OCI-LY7 (cell line): ENCODE measurements at places on chromosomes 5 and 9.

DNA sequence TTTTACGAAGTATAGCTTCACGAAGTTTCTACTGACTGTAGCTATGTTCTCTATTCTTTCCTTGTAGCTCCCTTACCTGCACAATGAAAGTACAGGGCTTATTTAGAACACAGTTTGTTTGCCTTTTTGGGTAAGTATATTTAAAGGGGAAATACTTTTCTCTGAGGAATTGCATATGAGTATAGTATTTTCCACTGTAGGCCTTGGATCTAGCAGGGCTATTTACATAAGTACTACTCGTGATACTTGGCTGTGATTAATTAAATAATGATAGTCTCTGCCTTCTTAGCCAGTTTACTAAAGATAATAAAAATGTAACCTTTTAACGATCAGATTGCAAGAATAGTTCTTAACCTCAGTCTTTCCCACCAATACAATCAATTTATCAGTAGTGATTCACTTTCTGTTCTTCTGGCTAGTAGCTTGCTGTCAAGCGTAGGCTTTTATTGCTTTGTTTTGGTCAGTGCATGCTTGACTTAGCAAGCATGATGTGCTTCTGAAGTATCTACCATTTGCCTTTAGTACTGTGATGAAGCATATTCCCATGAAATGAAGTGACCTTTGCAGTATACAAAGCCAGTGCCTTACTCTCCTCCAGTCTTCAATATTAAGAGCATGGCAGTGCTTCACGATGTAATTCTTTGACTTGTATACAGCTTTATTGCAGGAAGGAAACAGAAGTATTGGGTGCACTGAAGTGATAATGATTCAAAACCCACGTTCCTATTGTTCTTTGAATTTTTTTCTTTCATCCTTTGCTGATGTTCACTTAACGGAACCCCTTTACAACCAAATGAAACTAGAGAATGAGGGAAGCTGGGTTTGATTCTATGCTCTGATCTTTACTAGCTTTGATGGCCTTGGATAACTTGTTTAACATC is 64.2 kb downstream of the SLC44A1 start:
- no peak for DNase-seq

DNA sequence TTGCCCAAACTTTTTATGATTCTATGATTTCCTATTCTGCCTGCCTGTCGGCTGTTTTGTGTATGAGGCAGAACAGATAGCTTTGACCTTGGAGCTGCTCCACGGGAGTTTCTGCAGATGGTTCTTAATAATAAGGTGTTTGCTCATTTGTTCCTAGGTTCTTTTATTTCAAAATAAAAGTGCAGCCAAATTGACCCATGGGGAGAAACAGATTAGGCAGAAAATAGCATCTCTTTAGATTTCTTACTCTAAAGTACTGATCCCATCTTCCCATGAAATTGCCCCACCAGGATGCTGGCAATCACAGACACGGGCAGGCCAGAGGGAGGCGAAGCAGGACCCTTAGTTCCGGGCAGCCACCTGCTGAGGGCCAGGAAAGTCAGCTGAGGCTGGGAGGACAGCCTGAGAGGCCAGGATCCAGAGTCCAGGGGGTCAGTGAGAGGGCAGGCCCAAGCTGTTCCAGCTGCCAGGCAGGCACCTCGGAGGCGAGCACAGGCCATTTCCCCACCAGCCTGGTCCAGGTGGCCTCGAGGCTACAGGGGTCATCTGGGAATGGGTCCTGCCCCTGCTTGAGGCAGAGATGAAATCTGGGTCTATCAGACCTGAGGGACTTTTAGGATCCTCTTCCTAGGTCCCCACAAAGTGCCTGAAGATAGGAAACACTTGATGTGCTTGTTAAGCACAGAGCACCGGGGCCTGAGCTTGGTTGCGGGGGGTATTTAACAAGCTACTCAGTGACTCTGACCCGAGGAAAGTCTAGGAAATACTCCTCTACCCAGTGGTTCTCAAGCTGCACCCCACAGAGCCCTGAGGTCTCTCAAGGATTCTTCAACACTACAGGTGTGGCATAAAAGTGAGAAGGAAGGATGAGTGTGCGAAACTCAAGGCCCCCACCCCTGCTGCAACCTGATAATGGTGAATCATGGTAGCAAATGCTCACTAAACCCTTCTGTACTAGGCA is 145.4 kb downstream of the CMYA5 start:
- no peak for DNase-seq

DNA sequence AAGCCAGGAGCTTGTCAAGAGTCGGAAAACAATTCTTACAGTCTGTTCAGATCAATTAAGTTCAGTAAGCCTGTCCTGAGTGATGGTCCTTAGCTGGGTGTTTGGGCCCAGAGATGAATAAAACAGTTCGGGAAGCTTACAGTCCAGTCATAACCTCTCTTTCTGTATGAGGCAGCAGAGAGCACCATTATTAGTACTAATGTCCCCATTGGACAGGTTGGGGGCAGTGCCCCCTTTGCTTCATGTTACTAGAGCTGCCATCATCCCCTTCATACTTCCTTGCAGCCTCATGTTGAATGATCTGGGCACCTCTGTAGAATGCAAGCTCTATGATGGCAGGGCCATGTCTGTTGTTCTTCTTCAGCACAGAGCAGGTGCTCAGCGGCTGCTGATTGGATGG is 9.8 kb downstream of the DOCK2 start:
- no peak for DNase-seq

DNA sequence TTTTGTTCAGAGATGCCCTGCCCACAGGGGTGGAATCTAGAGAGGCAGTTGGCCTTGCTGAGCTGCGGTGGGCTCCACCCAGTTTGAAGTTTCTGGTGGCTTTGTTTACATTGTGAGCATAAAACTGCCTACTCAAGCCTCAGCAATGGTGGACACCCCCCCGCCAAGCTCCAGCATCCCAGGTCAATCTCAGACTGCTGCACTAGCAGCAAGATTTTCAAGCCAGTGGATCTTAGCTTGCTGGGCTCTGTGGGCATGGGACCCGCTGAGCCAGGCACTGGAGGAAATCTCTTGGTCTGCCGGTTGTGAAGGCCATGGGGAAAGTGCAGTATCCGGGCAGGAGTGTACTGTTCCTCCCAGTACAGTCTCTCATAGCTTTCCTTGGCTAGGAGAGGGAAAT is 55.5 kb downstream of the MINAR2 start:
- no peak for DNase-seq

GRCh38 chr5:57817924-57818323 is 335.3 kb upstream of the ACTBL2 start:
- no peak for DNase-seq

DNA sequence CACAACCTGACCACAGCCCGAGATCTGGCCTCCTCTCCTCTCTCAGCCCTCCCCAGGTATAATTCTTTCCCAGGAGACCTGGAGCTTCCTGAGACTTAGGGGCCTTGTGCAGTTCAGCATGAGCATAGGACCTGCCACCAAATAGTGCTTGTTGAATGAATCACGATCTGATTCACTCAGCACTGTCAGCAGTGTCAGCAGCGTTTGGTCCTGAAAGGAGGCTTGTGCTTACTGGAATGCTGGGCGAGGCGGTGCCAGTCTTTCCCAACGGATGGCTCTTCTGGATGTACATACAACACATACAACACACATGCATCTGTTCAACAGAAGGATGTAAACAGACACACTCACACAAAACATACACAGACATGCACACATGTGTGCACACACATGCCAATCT is 173.3 kb downstream of the COL23A1 start:
- no peak for DNase-seq

- no peak for DNase-seq
Observed at GRCh38 chr5:132099905-132100304, 26.3 kb downstream of the CSF2 start.

- DNase-seq = no peak
Observed at GRCh38 chr5:61801174-61801573, 469.1 kb downstream of the ZSWIM6 start.

GRCh38 chr5:114369680-114370417 is 8.0 kb downstream of the KCNN2 start:
- no peak for DNase-seq

DNA sequence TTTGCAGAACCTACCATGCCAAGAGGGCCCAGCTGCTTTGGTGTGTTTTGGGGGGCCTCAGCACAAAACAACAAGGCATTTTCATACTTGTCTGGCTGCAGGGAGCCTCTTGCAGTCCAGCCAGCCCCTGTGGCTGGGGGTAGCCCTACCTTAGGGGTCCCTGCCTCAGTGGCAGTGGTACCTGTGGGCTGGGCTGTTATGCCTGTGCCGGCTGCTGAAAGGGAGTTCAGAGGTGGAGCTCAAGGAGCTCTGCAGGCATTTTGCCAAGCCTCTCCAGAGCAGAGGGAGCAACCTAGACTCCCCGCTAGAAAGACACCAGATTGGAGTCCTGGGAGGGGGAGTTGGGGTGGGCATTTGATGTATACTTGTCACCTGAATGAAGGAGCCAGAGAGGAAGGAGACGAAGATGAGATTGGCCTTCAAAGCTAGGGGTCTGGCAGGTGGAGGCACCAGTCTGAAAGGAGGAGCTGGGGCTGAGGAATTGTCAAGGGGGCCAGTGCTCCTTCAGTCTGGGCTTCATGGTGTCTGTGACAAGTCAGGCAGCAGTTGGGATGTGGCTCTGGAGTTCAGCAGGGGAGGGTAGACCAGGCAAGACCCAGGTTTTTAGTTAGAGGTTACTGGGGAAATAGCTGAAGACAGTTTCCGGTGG is 1.5 kb downstream of the SHROOM1 start:
- no peak for DNase-seq

DNA sequence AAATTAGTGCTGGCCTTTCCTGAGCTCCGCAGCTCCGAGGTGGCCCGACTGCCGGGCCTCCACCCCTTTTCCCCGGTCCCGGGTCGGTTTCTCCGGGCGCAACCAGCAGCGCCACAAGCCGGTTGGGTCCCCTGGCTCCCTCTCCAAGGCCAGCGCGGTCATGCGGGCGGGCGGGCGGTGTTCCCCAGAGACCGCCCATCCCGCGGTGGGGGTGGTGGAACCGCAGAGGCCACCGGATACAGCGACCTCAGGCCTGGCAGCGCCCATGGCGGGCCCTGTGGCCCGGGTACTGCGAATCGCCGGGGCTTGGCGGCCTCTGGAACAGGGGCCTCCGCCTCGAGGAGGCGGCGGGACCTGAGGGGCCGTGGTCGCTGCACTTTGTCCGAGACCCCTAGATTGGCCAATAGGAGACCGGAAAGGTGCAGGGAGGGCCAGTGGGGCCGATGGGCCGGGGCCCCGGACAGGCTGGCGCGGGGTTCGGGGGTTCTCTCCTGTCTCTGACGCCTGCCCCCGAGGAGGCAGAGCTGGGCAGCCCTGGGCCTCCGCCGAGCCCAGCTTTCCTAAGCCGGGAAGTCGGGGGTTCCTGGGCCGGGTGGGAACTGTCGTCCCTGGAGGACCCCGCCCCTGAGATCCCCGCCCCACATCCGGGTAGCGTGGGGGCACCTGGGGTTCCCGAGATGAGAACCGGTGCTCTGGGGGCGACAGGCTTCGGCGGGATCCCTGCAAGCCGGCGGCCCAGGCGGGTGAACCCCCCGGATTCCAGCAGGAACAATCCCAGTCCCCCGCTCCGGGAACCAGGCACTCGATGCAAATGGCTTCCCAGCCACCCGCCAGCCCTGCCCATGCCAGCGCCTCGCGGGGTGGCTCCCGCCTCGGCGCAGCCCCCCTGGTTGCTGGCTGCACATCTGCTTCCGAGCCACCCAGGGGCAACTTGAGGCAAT is 293.9 kb downstream of the ZSWIM6 start:
- no peak for DNase-seq

DNA sequence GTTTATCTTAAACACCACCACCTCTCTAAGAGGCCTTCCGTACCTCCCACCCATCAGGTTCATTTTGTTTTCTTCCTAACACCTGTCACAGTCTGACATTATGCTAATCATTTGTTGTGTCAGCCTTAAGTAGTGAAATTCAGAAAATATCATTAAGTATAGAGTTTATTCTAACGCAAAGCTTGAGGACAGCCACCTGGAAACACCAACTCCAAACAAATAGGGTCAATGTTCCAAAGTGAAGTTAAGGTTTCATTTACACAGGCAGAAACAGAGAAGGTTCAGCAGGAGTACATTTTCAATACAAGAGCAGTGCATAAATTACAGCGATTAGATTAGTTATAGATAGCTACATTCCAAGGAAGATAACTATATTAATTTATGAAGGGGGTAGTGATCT is 1.3 kb upstream of the SMC5 start:
- no peak for DNase-seq

DNA sequence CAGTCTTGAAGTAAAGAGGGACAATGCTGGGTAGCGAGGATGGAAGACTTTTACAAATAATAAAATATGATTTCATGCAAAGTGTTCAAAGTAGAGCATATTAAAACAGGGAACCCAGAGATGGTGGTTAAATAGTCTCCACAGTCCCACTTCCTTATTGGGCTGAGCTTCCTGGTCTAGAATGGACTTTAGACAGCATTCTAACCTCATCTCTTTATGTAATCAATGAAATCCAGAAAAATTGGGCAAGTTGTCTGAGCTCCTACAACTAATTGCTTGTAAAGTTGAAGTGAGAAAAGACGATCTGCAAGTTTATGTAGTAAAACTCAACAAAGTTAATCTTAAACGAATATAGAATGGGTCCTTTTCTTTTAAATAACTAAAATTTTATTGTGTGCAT is 328.9 kb downstream of the PJA2 start:
- no peak for DNase-seq

DNA sequence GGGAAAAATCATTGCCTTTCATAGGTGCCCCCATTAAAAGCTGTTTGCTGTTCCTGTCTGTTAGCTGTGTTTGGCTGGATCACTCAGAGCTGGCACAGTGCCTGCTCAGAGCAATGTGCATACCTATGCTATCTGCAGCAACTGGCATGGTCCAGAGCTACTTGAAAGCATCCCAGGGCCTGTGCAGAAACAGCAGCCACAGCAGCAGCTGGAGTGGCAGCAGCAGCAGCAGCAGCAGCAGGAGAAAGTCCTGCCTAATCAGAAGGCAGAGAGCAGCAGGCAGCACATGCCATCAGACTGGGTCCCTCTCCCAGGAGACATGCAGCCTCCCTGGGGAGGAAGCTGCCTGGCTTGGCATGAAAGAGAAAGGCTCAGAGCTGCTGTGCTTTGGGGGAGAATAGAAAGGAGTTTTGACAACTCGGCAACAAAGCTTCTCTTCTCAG is 243.8 kb upstream of the WWC1 start:
- no peak for DNase-seq

GRCh38 chr9:126440940-126441339 is 114.3 kb downstream of the MVB12B start:
- DNase-seq = no peak
